Endothelial cell of umbilical vein (primary cell): ENCODE measurements at places on chromosomes 6 and 20. TPM values are rescaled to one million over a fixed set of nuclear protein-coding genes. Genes with fewer than 3 reads are reported as not detected.

DNA sequence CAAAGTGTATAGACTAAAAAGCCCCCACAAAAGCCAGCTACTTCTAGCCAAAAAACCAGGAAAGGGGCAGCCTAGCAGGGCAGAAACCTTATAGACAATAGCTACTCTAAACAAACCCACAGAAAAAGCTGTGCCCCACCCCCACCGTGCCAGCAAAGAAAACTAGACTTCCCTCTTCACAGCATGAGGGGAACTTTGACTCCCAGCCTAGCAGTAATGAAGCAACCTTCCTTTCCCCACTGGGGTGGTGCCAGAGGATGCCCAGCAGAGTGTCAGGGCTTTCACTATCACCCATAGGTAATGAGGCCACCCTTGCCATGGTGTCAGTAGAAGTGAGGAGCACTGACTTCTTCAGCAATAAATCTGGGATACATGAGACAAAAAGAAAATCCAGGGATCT lies 99.0 kb upstream of the LGSN start:
- no peak for DNase-seq

DNA sequence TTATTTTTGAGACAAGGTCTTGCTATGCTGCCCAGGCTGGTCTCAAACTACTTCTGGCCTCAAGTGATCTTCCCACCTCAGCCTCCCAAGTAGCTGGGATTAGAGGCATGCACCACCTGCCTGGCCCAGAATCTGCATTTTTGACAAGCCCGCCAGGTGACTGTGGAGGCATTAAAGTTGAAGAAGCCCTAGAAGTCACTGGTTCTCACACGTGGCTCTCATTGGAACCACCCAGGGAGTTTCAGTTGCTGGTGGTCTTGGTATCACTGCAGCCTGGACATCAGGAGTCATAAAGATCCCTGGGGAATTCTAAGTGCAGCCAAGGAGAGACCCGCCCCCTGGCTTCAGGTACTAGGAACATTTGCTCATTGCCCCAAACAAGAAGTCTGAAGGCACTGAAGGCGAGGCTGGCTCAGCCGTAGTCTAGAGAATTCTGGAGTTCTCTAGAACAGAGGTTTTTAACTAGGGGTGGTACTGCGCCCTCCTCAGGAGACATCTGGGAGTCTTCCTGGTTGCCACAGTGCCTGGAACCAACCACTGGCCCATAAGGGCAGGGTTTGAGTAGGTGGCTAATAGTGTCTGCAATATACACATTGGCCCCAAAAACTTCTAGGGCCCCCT lies 182.8 kb downstream of the ZMYND8 start:
- DNase-seq, result no peak

GRCh38 chr6:3522561-3523260 lies 65.9 kb upstream of the SLC22A23 start:
- DNase-seq, result no peak

- DNase-seq, result no peak
Measured at GRCh38 chr6:67909354-67909753, 725.7 kb upstream of the ADGRB3 start.

DNA sequence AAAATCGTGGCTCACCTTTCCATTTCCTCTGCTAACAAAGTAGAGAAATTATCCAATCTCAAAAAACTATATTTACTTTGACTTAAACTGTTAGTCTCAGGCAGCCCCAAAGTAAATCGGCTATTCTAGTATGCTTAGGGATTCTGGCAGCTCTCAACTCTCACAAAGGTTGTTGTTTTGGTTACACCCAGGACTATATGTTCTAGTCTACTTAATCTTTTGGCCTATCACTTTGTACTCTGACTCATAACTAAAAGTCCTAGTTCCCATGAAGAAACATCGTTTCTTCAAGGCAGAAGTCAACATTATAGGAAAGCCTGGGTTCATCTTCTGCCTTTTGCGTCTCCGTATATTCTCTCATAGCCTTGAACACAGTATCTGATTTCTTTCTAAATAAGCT lies 42.3 kb downstream of the MYLK4 start:
- no peak for DNase-seq

GRCh38 chr6:157798851-157799250 lies 24.2 kb upstream of the SNX9 start:
- no peak for DNase-seq

DNA sequence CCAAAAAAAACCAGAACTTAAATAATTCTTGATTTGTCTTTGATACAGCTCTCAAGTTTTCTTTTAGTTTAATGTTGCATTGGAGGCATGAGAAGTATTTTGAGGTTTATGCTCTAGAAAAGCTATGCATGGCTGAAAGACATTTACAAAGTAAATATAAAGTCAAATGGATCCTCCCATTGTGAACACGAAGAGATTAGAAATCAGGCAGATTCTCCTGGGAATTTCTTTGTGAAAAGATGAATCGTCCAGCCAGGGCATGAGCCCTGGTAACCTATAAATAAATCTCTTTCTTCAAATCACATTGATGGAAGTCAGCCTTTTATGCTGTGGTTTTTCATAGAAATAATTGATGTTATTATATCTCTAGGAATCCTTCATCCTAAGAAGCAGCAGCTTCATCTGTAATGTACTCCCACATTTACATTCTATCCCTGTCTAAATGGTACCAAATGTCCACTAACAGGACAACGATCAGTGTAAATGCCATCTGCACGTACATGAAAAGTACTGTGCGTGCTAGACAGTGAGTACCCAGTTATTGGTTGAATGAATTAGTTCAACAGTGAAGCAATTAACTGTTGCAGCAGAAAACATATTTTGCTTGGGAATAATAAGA lies 143.6 kb downstream of the ALDH8A1 start:
- DNase-seq, result no peak

GRCh38 chr6:15519681-15520080 lies 143.1 kb downstream of the DTNBP1 start:
- DNase-seq, result no peak

GRCh38 chr6:14917109-14917910 lies 328.6 kb upstream of the JARID2 start:
- no peak for DNase-seq

- no peak for DNase-seq
Measured at GRCh38 chr6:139108378-139108777, 26.5 kb upstream of the HECA start.

GRCh38 chr6:44294832-44295791 lies 18.0 kb downstream of the AARS2 start:
- no peak for DNase-seq

DNA sequence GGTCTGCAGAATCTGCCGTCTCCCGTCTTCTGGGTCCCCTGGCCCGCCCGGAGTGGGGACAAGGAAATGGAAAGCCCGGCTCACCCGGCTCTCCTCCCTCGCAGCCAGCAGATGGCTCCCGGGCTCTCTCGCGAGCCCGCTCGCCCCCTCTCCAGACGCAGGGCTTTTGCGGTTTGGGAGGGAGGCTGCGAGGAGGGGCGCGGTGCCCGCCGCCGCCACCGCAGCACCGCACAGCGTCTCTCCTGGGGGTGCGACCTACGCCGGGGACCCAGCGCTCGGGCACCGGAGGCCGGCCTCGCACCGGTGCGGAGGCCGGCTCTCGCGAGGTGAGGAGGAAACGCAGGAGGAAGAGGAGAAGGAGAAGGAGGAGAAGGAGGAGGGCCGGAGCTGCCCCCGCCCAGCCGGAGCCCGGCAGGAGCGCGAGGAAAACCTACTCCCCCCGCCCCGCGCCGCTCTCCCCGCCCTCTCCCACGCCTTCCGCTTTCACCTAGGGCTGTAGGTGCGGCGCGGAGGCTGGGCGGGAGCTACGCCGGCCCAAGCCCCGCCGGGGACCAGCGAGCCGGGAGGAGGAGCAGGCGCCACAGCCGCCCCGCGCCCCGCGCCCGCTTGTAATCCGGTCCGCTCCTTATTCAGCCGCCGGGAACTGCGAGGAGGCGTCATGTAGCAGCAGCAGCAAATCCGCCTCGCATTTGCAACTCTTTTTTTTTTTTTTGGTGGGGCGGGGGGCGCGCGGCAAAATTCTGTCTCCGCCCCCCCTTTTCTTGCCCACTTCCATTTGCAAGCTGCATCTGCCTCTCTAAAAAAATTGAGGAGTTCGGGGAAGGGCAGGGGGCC lies at the start of gene CARMIL1:
CARMIL1 (plus strand) TSS at position 461 of the 834 bp plus-strand sequence. CDS start 422 bp downstream, outside the sequence.
- DNase-seq, result peak; percentile 70

DNA sequence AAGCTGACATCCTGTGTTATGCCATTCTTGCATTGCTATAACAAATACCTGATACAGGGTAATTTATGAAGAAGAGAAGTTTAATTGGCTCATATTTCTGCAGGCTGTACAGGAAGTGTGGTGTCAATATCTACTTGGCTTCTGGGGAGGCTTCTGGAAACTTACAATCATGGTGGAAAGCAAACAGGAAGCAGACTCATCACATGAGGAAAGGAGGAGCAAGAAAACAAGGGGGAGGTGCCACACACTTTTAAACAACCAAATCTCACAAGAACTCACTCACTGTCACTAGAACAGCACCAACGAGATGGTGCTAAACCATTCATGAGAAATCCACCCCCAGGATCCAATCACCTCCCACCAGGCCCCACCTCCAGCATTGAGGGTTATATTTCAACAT lies 143.1 kb upstream of the GGTLC1 start:
- peak; percentile 58 for DNase-seq

- DNase-seq, result no peak
Measured at GRCh38 chr20:47610945-47611250, 109.2 kb downstream of the NCOA3 start.

GRCh38 chr6:135008072-135008940 lies 46.3 kb downstream of the HBS1L start:
- DNase-seq, result no peak

- DNase-seq, result peak; percentile 32
Measured at GRCh38 chr6:70221025-70221714, 81.7 kb downstream of the COL9A1 start.

GRCh38 chr6:149450679-149451375 lies 34.0 kb downstream of the ZC3H12D start:
- DNase-seq, result no peak

GRCh38 chr20:41304002-41304401 lies 13.5 kb downstream of the ZHX3 start:
- no peak for DNase-seq

Gene ACTL10
- 0.62 and 1.4 TPM in 2 replicates for total RNA-seq

Gene TCFL5
- total RNA-seq, result 9.4 and 11.1 TPM in 2 replicates

Gene TBX18
- total RNA-seq, result 28.4 and 35.3 TPM in 2 replicates

Gene CST2
- total RNA-seq, result not detected in 2 replicates

Gene KIF25
- total RNA-seq, result not detected in 2 replicates

Gene ZNF311
- 0.35 and 0.55 TPM in 2 replicates for total RNA-seq

Gene ALDH8A1
- total RNA-seq, result 0.58 and 0.95 TPM in 2 replicates

Gene CTCFL
- not detected in 2 replicates for total RNA-seq

Gene MTFR2
- total RNA-seq, result 7.4 and 7.7 TPM in 2 replicates

Gene ZSCAN26
- 12.7 and 14.1 TPM in 2 replicates for total RNA-seq

Gene CARMIL1
- 8.7 and 8.8 TPM in 2 replicates for total RNA-seq
